ENCODE measurements at places on chromosomes 7 and 10. TPM values are rescaled to one million over a fixed set of nuclear protein-coding genes. Genes with fewer than 3 reads are reported as not detected.

Gene AFAP1L2
- 25.0 TPM for total RNA-seq

Gene CNPY1
- not detected for total RNA-seq

Gene GSTO2
- 0.58 TPM for total RNA-seq

Gene DNMBP
- 44.6 TPM for total RNA-seq

Gene ADRA2A
- 4.9 TPM for total RNA-seq

Gene LIPM
- not detected for total RNA-seq

Gene TMEM273
- total RNA-seq = 5.5 TPM

Gene GHRHR
- not detected for total RNA-seq

Gene CCAR1
- total RNA-seq = 72.7 TPM

Gene CTNNA3
- 0.14 TPM for total RNA-seq

DNA sequence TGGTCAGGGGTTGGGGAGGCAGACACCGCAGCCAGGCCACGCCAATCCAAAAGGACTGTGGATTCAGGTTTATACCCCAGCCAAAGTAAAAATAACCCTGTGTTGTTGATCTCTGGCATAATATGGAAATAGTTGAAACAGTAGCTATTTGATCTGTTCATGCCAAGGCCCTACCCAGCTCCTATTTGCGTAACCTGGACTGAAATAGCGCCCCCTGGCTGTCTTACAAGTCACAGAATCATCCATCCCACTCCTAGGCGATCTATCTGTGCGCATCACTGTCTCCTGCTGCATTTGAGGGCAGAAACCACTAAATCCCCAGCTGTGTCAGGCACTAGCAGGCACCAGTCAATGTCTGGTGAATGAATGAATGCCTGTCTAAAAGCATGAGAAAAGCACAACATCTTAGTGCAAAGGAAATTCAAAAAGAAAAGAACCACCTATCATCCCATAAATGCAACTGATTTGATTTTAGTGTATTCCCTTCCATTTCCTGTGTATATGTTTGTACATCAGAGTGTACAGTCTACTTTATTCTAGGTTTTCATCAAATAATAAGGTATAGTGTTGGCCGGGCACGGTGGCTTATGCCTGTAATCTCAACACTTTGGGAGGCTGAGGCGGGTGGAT lies 160.0 kb downstream of the SLIT1 start:
- peak; percentile 73 for DNase-seq

DNA sequence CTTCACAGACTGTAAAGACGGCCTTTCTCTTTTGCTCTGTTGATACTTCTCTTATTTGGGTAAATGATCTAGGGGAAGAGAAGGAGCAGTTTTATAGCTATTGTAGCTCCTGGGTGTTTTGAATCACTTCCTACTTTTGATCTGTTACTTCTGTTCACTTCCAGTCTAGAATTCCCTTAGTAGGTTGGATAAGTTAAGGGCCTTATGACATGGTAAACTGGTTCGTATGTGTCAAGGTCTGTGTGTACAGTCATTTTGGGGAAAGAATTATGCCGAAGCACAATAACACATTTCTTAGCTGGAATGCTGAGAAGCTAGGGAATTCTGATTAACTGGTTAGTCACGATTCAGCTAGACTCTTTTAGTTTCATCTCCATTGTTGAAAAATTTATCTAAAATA lies 8.1 kb downstream of the DENND10 start:
- DNase-seq = no peak

GRCh38 chr10:93715345-93715744 lies 13.0 kb upstream of the FRA10AC1 start:
- DNase-seq = no peak

GRCh38 chr7:158549616-158550393 lies 37.8 kb downstream of the PTPRN2 start:
- DNase-seq = peak; percentile 75

- no peak for DNase-seq
These were observed 52.9 kb upstream of the SHH start for GRCh38 chr7:155864991-155865690.

GRCh38 chr7:132225216-132226030 lies 350.8 kb downstream of the PLXNA4 start:
- peak; percentile 48 for DNase-seq

GRCh38 chr10:86203162-86203905 lies 163.3 kb downstream of the GRID1 start:
- no peak for DNase-seq

DNA sequence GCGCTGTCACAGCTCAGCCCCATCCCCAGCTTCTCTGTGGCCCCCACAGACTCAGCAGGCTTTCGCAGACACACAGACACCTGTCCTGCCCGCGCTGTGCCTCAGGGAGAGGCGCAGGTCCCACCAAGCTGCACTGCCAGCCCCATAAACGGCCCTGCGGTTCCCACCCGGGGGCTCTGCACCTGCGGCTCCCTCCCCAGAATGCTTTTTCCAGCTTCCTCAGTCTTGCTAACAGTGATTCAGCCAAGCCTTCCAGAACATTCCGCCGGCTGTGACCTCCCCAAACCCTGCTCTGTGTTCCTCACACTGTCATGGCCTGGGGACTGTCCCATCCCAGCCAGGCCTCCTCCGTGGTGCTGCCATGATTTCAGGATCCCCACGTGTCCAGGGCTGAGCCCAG lies 27.8 kb upstream of the TNRC18 start:
- DNase-seq = no peak

GRCh38 chr10:126476246-126476645 lies 88.0 kb upstream of the ADAM12 start:
- DNase-seq = no peak

- DNase-seq = no peak
These were observed 50.9 kb downstream of the KLF6 start for GRCh38 chr10:3734111-3734510.

GRCh38 chr10:58372607-58373441 lies 12.4 kb upstream of the TFAM start:
- DNase-seq = no peak

DNA sequence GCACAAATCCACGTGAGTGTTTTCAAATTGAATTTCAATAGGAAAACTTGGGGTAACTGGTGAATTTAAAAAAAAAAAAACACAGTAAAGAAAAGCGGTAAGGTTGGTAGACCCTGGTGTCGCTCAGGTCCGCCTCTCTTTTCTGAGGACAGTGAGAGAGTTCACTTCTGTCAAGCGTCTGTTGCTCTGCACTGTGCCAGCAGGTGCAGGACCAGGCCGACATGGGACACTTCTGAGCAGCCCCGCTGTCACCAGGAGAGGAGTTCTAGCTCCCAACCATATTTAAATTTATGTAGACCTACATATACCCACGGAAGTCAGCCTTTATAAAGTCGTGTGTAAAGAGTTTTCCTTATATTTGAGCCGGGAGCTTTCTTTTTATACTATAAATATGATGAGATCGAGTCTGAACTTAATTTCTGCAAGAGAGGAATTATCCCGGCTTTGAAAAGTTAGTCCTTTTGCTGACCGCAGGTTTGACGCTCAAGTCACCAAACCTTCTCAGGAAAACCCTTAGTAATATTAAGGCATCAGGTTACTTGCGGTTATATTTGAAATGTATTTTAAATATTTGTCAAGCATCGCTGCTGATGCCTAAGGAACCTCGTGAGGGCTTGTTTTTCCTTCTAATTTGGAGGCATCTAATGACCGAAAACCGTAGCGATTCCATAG lies 531 bp downstream of the IKZF1 start:
- peak; percentile 45 for DNase-seq

GRCh38 chr7:140333223-140333622 lies 65.1 kb downstream of the SLC37A3 start:
- peak; percentile 30 for DNase-seq

DNA sequence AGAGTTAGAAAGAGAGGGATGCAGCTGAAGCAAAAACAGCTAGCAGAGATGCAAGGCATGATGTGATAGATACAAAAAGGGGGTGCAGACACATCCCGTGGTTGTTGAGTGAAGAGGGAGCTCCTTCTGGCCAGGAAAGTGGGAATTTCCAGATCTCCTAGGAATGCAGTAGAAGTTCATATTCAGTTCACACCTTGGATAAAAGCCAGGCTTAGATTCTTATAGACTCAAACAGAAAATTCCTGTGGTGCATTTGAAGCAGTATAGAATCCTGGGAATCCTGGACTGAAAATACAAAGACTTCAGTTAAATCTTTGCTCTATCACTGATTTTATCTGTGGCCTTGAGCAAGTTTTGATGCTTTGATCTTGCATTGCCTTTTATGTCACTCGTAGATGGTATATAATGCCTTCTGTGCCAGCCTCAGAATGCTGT lies 33.9 kb downstream of the SGPL1 start:
- peak; percentile 59 for DNase-seq

DNA sequence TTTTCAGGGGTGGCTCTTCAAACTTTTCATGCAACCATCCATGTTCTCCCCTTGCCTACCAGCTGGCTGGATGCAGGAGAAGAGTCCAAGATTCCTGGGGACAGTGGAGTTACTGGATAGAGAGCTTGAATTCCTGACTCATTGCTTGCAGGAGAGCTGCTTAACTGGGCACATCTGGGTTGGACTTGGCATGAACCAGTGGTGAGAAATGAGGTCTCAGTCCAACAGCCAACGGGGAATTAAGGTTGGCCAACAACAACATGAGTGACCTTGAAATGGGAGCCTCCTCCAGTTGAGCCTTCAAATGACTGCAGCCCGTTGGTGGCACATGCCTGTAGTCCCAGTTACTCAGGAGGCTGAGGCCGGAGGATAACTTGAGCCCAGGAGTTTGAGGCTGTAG lies 58.1 kb upstream of the OPN4 start:
- no peak for DNase-seq

GRCh38 chr7:1956611-1957470 lies 275.9 kb downstream of the MAD1L1 start:
- DNase-seq = no peak

DNA sequence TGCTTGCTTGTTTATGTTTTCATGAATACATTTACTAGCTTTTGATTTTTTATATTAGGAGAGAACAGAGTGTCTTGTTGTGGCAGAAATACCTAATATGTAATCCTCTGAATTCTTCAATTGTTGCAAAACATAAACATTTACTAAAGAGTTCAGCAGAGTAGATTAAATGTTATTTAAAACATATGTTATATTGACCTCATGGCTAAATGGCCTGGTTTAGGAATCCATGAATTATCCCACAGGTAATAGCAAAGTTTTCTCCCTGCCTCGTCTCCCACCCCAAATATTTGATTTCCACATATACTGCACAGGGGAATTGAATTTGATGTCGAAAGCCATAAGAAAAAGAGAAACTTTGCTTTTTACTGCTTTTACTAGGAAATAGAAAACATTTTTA lies 111.8 kb downstream of the ADK start:
- no peak for DNase-seq

DNA sequence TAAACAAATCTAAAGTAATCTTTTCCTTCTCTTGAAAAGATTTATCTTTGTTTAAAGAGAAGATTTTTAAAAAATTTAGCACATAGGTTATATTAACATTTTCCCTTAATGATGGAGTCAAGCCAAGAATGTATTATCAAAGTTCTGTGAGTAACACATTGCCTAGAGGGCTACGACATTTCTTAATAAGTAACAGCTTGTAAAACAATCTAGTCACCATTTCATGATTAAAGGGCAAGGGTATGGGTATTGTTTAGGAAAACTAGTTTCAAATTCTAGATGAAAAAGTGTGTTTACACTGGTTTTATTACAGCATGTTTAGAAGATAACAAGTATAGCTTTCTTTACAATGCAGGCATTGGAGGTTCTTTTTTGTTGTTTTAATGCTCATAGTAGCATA lies 28.6 kb upstream of the LAMB4 start:
- peak; percentile 39 for DNase-seq

- DNase-seq = no peak
These were observed 472.0 kb upstream of the CNTNAP2 start for GRCh38 chr7:145644426-145645134.

DNA sequence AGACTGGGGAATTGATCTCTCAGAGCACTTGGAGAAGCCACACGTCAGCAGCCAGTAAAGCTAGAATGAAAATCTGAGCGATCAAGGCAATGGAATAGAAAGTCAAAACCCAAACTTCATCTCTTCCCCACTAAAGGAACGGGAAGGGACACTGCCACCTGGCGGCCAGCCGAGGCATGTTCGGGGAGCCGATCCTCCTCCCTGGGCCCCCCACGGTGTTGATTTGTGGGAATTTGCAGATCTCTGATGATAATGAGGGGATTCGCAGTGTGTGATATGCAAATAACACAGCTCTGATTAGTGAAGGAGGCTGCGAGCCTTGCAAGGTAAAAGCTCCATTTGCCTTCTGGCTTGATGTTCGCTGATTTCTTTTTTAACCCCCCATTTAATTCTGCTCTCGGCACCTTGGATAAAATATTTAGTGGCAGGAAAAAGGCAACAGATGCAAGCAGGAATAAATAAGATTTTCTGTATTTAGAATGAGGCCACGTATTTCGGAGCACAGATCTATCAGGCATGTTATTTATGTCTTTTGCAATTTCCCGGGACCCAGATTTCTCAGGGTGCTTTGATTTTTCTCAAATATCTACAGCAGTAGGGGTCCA lies 258.6 kb downstream of the PAXIP1 start:
- peak; percentile 50 for DNase-seq

GRCh38 chr10:33139181-33139646 lies 181.2 kb upstream of the ITGB1 start:
- no peak for DNase-seq

- peak; percentile 16 for DNase-seq
These were observed 122.3 kb downstream of the CCDC71L start for GRCh38 chr7:106538638-106539037.
